Hair follicular keratinocyte (primary cell): ENCODE measurements at places on chromosomes 5 and 9. TPM values are rescaled to one million over a fixed set of nuclear protein-coding genes. Genes with fewer than 3 reads are reported as not detected.

CKS2 gene
- total RNA-seq = 194 and 416 TPM in 2 replicates

SMIM33 gene
- not detected in 2 replicates for total RNA-seq

FCN2 gene
- not detected in 2 replicates for total RNA-seq

SLC22A4 gene
- 1.2 and 2.2 TPM in 2 replicates for total RNA-seq

TAF11L10 gene
- total RNA-seq = not detected in 2 replicates

ADAMTS6 gene
- 22.0 and 24.4 TPM in 2 replicates for total RNA-seq

GFRA3 gene
- not detected in 2 replicates for total RNA-seq
